ENCODE measurements at places on chromosomes 2 and 18.

GRCh38 chr2:148218326-148219075 lies 197.6 kb downstream of the MBD5 start:
- no peak for DNase-seq

DNA sequence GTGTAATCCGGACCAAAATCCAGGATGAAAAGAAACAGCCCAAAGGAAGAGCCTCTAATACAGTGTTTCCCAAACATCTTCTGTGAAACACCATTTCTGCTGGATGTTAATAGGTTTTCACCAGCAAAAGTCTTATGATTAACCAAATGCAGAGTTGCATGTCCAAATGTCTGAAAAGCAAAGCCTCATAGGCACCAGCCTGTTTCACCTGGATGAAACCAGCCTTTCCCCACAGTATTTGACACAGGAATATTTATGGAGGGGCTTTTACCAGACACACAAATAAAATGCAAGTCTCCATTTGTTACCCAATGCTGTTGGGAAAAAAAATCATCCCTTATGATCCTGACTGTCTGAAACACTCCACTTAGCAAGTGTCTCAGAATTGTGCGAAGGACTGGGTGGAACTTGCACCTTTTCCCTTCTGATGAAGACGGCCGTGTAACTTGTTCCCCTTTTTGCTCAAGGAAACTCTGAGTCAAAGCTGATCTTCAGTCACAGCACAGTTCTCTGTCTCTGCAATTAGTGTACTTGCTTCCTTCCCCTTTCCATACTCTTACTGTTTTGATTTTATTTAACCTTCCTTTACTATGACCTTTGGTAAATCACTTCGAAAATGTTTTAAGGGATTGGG lies 70.3 kb upstream of the IL1R2 start:
- no peak for DNase-seq

DNA sequence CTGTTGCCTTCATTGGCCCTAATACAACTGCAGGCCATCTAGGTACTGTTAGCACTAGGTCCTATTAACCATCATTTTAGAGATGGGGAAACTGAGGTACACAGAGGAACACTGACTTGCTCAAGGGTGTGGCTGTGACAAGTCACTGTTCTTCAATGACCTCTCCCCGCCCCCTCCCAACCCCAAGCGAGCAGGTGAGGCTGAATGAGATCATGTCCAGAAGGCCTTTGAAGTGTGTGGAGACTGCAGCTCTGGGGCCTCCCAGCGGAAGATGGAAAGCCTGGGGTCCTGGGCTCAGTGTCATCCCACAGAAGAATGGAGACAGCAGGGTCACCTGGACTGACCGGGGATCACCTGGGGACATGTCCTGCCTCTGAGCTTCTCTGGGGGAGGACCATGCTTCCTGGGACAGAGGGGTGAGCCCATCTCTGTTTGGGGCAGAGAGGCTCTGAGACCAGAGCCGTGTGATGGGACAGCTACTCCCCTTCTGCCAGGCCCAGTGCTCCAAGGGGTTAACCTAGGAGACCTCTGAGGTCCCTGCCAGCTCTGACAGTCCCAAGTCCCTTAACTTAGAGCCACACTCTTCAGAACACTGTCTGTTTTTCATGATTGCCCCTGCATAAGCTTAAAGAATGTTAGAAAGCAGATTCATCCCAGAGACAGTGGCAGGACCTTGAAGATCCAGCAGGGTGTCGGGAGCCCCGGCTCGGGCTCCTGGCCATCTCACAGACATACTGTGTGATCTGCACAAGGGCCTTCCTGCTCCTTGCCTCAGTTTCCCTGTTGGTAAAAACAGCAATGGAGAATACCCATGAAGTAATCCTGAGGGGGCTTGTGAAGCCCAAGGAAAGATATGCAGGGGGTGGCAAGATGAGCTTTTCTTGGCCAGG lies 16.7 kb upstream of the FOSL2 start:
- DNase-seq, result no peak

DNA sequence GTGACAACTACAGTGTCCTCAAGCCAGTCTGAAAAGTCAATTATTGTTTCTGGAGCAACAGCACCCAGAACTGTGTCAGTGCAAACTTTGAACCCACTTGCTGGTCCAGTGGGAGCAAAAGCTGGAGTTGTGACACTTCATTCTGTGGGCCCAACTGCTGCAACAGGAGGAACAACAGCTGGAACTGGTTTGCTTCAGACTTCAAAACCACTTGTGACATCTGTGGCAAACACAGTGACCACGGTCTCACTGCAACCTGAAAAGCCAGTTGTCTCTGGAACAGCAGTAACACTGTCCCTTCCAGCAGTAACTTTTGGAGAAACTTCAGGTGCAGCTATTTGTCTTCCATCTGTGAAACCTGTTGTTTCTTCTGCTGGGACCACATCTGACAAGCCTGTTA lies 59.8 kb downstream of the TAF4B start:
- no peak for DNase-seq

- DNase-seq, result no peak
Measured at GRCh38 chr2:56333812-56334485, 150.2 kb downstream of the CCDC85A start.

DNA sequence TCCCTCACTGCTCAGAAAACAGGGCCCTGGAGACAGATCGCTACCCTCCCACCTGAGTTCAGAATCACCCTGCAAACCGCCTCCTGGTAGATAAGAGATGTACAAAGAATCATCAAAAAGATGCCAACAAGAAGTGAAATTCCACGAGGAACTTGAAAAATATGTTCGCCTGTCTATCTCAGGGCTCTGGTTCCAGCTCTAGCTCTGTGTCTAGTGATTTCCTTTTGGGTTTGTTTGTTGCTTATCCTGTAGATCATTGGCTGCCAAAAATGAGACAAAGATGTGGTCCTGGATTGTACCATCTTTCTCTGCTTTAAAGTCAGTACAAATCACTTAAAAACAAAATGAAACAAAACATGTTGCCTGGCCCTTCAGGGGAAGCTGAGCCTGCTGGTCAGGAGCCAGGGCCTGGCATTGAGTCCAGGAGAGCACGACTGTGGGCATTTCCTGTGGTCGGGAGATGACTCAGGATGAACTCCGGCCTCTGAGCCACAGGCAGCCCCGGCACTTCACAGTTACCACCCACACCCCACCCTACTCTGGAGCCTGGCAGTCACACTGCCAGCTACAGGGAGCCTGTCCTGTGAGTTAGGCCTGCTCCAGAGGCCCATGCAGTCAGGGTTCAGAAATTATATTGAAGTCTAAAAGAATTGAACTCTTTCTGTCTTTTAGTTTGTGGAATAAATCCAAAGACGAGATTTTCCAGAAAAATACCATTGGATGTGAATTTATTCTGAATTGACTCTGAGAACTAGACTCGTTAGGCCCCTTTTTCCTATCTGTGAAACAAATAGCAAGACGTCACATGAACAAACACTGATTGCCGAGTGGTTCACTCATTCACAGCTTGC lies 8.0 kb upstream of the ITGB6 start:
- no peak for DNase-seq

GRCh38 chr2:134217924-134218323 lies 35.9 kb upstream of the MGAT5 start:
- DNase-seq, result no peak

Data from GM18507 (cell line).